Astrocyte (in vitro differentiated cells and primary cell): ENCODE measurements at places on chromosomes 2 and 18.
A peak's percentile ranks its signal among the peaks of the same experiment; 100 is the strongest.

- no peak for DNase-seq
Observed at GRCh38 chr18:41645589-41646360, 309.3 kb upstream of the PIK3C3 start.

- DNase-seq: no peak
Observed at GRCh38 chr18:53142005-53142404, 802.0 kb downstream of the DCC start.

DNA sequence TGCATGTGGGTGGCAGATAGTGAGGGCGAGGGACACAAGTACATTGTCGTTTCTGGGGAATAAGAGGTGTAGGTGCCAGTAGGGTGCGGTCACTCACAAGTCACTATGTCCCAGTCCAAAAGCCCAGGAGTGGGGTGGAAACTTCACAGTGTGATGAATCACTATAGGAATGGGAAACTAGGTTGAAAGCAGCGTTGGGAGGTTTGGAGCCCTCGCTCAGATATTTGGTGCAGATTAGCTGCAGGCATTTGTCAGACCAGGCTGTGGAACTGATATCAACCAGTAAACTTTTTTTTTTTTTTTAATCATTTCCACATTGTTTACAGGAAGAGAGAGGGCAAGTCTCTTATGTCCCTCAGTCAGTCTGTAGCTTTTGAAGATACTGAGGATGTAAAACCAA is 121.8 kb downstream of the CERS6 start:
- no peak for DNase-seq

GRCh38 chr18:69239849-69240674 is 160.6 kb upstream of the DOK6 start:
- no peak for DNase-seq

DNA sequence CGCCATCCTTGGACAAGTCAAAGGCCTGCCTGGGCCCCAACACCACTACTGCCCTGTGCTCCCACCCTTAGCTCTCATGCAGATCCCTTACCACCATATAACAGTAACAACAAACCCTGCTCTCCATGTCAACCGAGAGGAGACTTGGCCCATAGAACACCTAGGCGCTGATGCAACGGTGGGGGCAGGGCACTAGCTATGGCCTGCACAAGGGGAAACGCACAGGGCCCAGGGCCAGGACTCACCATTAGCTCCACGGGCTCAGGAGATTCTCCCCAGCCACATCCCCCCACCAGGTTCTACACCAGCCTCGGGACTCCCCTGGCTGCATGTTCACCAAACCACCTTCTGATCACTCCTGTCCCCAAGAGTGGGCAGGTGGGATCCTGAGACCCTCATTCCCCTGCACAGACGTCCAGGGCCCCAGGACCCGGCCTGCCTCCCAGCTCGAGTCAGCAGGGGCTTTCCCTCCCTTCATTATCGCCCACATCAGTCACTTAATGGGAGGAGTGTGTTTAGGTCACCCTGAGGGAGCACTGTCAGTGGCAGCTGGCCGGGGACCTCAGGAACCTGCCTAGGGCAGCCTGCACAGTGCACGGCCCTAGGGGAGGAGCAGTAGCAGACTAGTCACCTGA is 29.3 kb downstream of the ANKMY1 start:
- no peak for DNase-seq

DNA sequence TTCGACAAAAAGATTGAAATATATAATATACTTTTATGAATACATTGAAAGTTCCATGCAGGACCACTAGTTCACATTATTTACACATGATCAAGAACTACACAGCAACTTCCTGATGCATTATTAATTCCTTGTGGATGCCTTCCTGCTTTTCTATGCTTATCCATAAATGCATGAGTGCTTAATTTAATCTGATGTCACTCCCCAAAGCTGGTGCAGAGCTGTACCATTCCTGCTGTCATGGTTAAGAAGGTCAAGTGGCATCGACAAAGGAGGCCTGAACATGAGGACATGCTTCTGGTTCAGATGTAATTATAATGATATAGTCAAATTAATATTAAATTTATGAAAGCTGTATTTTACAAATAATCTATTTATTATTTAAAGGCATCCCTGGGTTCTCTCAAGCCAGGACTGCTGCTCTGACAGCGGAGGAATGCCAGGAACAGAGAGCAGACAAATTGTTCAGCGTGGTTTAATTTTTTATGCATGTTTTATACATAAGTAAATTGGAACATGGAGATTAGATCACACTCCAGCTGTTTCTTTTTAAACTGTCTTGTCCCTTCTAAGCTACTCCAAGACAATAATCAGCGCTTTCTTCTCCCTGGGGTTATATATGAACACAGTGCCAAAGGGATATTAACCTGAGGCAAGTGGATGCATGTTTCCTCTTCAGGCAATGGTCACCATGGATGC is 307.3 kb upstream of the CNTNAP5 start:
- DNase-seq: no peak

GRCh38 chr2:202643012-202643858 is 8.5 kb downstream of the FAM117B start:
- DNase-seq: no peak

DNA sequence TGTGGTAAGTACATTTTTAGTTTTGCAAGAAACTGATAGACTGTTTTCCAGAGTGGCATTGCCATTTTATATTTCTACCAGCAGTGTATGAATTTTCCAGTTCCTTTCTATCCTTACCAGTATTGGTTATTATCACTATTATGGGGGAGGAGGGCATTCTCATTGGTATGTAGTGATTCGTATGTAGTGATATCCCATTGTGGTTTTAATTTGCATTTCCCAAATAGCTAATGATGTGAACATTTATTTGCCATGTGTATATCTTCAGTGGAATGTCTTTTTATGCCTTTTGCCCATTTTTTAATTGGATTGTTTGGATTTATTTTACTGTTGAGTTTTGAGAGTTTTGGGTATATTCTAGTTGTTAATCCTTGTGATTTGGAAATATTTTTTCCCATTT is 16.9 kb downstream of the EIF5B start:
- peak; percentile 52 for DNase-seq

DNA sequence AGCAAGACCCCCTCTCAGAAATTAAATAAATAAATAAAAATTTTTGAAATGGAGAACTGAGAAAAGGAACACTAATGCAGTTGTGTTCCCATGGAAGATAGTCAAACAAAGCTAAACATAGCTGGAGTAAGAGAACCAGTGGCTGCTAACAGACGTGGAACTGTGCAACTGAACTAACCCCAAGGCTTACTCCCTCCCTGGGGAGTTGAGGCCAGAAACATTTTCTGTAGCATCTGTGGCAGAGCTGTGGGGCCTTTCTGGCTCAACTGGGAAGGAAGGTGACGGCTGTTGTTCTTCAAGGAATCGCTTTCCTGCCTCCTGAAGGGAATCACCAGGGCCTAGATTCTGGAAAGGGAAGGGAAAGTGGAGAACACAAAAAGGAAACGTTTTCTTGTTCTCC is 53.9 kb upstream of the B3GNT2 start:
- no peak for DNase-seq

GRCh38 chr18:7567474-7568425 is 634 bp downstream of the PTPRM start:
- peak; percentile 65 for DNase-seq

GRCh38 chr2:11713815-11714214 is 32.6 kb upstream of the LPIN1 start:
- no peak for DNase-seq

GRCh38 chr18:56861244-56861643 is 210.1 kb downstream of the WDR7 start:
- DNase-seq: no peak

GRCh38 chr2:42309366-42309765 is 51.7 kb downstream of the COX7A2L start:
- no peak for DNase-seq

GRCh38 chr2:113894156-113894743 is 4.4 kb downstream of the ACTR3 start:
- DNase-seq: peak; percentile 94

- no peak for DNase-seq
Observed at GRCh38 chr2:72955228-72956049, 38.1 kb downstream of the EMX1 start.

DNA sequence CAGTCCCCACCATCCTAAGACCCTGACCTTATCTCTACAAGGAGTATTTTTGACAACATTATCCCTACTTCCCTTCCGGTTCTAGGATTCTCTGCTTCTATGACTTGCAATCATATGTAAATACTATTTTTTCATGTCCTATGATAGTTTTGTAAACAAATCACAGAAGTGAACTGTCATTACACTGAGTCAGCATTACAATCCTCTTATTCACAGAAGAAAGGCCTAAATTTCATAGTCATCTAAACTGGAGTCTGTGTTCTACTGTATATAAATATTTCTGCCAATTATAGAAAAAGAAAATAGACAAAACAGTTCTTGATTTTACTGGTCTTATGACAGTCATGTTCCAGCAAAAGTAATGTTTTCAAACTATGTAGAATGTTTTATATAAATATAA is 265.1 kb downstream of the NCKAP5 start:
- peak; percentile 29 for DNase-seq

- DNase-seq: no peak
Observed at GRCh38 chr18:60322591-60322990, 50.0 kb downstream of the MC4R start.

GRCh38 chr2:203707530-203707929 is 1.1 kb downstream of the CD28 start:
- no peak for DNase-seq

- DNase-seq: no peak
Observed at GRCh38 chr2:240164586-240164985, 24.1 kb upstream of the OTOS start.

DNA sequence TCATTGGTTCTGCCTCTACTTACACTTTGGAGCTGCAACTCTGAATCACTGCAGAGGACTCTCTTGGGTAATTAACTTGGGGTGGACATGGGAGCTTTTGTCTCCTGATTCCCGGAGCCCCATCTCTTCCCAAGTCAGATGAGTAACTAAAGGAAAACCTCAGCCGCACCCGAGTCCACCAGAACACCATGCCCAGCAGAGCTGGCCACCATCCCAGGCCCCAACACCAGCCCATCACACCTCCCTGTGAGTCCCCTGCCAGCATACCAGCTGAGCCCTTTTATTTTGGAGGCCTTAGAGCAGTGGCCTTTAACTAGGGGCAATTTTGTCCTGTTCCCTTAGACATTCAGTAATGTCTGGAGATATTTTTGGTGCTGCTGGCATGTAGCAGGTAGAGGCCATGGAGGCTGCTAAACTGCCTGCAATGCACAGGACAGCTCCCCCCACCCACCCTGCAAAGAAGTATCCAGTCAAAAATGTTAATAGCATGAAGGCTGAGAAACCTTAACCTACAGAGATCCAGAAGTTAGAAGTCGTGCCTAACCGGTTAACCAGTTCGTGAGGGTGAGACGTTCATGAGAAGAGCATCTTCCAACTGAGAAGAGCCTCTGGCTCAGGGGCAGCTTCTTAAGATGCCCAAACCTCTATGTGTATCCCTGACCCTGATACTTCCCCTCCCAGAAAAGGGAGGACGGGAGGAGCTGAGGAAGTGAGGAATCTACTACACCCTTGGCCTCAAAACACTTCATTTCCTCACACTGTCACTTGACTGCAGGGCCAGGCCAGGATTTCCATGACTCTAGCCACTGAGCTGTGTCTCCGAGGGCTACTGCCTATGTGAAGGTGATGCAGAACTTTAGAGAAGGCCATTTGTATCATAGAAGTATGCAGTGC is 139.9 kb upstream of the EPAS1 start:
- no peak for DNase-seq

DNA sequence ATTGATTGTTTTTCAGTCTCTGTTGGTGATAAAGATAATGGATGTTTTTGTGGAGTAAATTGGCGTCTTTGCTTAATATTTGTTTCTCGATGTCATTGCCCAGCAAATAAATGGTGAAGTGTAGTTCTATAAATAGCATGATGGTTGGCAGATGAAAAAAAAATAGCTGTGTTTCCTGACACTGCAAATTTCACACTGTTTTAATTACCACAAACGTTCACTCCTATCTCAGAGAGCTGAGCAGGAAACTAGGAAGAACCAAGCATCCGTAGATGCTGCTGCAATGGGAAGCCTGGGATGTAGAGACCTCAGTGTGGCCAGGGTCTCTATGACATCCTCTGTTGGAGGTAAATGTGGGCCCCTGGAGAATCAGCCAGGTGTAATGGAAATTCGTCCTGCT is 183.2 kb downstream of the CYRIA start:
- no peak for DNase-seq

GRCh38 chr2:31287654-31288053 is 53.7 kb downstream of the EHD3 start:
- DNase-seq: no peak

DNA sequence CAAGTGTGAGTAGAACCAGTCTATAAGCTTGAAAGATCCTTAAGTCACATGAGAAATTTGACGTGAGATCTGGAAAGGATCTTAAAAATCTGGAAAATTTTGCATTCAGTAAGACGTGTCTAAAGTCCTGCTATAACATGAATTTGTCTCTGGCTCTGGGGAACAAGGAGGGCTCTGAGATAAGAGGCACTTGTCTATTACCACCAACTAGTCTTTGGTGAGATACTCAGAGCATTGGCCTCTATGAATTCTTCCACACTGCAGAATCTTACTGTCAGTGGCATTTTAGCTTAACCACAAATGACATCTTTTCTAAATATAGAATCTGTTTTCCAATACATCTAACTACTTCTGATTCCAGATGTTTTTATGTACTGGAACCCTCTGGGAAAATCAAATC is 1504.5 kb downstream of the DPP10 start:
- no peak for DNase-seq

DNA sequence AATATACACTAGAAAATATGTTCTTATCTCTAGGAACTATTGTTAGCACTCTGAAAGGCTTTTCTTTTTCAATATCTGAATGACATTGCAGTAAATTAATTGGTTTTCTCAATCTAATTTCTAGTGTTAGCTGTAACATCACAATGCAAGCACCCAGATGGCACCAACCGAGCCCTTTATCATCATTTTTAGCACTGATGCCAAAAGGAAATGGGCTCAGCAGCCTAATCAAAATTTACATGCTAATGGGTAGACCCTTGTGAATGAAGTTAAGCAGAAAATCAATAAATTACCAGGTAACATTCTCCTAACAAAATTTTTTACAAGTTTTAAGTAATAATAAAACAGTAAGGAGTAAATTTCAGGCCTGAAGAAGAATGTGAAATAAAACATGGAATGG is 53.5 kb upstream of the PGAP1 start:
- no peak for DNase-seq

DNA sequence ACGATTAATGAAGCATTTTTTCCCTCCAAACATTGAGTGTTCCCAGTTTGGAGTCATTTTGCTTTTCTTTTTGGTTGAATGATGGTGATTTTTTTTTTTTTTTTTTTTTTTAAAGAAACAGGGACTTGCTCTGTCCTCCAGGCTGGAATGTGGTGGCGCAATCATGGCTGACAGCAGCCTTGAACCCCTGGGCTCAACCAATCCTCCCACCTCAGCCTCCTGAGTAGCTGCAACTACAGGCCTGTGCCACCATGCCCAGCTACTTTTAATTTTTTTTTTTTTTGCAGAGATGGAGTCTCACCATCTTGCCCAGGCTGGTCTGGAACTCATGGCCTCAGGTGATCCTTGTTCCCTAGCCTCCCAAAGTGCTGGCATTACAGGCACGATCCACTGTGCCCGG is 46.2 kb downstream of the IMPA2 start:
- DNase-seq: no peak
